Psoas muscle (tissue), 8 donors: ENCODE measurements at places on chromosomes 7 and 10. TPM values are rescaled to one million over a fixed set of nuclear protein-coding genes. Genes with fewer than 3 reads are reported as not detected.

The MMD2 gene
- total RNA-seq: not detected

DNA sequence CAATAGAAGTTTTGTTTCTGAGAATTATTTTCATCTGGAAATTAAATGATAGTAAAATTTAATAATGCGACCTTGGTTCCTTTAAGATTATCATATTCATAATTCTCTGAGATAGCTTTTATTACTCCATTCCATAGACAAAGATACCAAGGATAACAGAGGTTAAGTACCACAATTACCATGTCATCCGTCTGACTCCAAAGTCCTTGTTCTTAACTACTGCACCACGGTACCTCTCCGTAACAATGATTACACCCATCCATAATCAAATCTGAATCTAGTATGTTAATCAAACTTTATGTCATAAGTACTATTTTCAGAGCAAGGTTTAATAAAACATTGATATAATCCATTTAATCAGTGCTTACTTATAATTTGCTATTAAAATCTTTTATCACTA, 8.4 kb downstream of the ZDHHC6 start:
- DNase-seq: no peak

DNA sequence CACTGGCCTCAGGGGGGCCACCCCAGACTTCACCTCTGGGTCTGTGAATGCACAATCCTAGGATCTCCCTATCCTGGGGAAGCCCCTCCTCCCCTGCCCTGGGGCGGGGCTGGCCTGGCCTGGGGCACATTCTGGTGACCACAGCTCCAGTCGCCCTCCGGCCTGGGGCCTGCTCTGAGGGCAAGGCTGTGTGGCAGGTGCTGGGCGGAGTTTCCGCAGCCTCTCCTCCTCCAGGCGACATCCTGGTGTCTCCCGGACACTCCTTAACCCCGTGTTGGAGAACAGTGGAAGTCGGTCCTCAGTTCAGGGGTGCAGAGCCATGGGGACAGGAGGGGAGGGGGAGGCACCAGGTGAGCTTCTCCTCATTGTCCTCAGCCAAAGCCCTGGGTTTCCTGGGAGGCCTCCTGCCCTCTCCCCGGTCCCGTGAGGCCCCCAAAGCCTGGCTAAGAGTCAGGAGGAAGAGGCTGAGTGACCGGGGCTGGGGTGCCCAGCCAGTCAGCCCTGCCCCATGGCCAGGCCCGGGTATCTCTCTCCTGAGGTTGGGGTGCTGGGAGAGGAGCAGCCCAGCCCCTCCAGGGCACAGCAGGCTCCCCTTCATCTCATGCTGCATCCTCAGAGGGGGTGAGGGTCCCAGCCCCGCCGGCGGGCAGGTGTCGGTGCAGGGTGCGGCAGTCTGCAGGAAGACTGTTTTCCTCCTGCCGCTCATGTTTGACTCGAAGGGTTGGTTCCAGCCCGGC, 22.6 kb downstream of the UNCX start:
- DNase-seq: peak; percentile 39

DNA sequence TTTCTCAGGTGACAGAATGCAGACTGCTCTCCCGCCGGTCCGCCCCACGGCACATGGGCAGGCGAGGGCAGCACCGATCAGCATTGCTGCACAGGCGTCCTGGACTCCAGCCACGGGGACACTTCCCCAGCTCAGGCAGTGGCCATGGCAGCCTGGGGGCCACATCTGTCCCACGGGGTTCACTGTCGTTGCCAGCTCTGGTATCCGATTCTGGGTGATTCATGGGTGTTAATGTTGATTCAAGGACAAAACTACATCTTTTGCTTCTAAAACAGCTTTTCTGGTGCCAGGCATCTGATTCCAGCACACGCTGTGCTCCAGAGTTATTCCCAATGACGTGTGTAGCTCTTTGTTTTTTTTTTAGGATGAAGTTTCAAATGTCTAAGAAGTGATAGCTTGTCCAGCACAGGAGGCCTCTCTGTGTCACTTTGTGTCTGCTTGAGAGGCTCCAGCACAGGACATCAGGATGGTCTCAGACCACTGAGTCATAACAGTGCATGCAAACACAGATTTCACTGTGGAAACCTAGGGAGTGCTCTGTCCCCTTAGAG, 218.0 kb downstream of the WDR37 start:
- no peak for DNase-seq

The ADRB1 gene
- total RNA-seq: 0.13 TPM

- DNase-seq: no peak
Measured at GRCh38 chr10:86375204-86375603, 8.6 kb upstream of the GRID1 start.

DNA sequence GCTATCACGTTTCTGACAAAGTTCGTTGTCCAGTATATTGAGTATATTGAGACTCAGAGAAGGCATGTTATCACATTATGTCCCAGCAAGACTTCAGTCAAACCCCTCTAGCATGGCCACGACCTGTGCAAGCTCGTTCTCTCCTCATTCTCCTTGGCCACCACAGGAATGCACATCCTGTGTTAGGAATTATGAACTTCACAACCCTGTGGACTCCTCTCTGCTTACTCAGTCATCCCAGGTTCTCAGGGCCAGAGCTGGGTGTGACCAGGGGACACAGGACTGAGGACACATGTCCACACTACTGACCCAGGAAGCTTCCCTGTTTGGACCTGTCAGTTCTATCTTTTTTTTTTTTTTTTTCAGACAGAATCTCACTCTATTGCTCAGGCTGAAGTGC, 4.4 kb downstream of the SH2D4B start:
- DNase-seq: no peak
